A549 treated with Hydrocortisone at 1 μM for 4 hours (cell line): ENCODE measurements at places on chromosomes 5 and 9. TPM values are rescaled to one million over a fixed set of nuclear protein-coding genes. Genes with fewer than 3 reads are reported as not detected.

The P4HA2 gene
- total RNA-seq = 46.6 to 60.7 TPM (median 53.1 TPM) in 5 replicates

The ANKH gene
- total RNA-seq = 18.9 to 20.9 TPM (median 20.0 TPM) in 5 replicates

The PCDHB8 gene
- total RNA-seq = 0.13 to 0.36 TPM (median 0.30 TPM) in 5 replicates

The DBH gene
- not detected in 5 replicates for total RNA-seq

The BTNL8 gene
- total RNA-seq = not detected in 5 replicates

The LEAP2 gene
- total RNA-seq = 0.62 to 1.0 TPM (median 0.97 TPM) in 5 replicates

The KIF12 gene
- total RNA-seq = 1.3 to 2.2 TPM (median 1.8 TPM) in 5 replicates

The RBM27 gene
- 10.3 to 16.1 TPM (median 10.8 TPM) in 5 replicates for total RNA-seq

The SUSD1 gene
- 12.5 to 16.6 TPM (median 14.1 TPM) in 5 replicates for total RNA-seq

The CDH18 gene
- not detected in 5 replicates for total RNA-seq

The ARHGEF37 gene
- total RNA-seq = 1.9 to 2.8 TPM (median 2.5 TPM) in 5 replicates

The DMRT3 gene
- total RNA-seq = not detected in 5 replicates

The CYSTM1 gene
- total RNA-seq = 158 to 213 TPM (median 174 TPM) in 5 replicates

The TEK gene
- 0.09 to 0.15 TPM (median 0.12 TPM) in 5 replicates for total RNA-seq

The MYOZ3 gene
- total RNA-seq = 0.07 to 0.14 TPM in 2 of 5 replicates, not detected in the others

The NMUR2 gene
- 0.06 to 0.10 TPM (median 0.09 TPM) in 4 of 5 replicates, not detected in the other for total RNA-seq

The PCDHA6 gene
- total RNA-seq = 0.05 to 0.08 TPM (median 0.08 TPM) in 3 of 5 replicates, not detected in the others

The SH3TC2 gene
- 0.60 to 0.99 TPM (median 0.69 TPM) in 5 replicates for total RNA-seq
